ENCODE measurements at places on chromosomes 2 and 18.

GRCh38 chr2:100281521-100282438 lies 40.5 kb downstream of the LONRF2 start:
- no peak for DNase-seq

DNA sequence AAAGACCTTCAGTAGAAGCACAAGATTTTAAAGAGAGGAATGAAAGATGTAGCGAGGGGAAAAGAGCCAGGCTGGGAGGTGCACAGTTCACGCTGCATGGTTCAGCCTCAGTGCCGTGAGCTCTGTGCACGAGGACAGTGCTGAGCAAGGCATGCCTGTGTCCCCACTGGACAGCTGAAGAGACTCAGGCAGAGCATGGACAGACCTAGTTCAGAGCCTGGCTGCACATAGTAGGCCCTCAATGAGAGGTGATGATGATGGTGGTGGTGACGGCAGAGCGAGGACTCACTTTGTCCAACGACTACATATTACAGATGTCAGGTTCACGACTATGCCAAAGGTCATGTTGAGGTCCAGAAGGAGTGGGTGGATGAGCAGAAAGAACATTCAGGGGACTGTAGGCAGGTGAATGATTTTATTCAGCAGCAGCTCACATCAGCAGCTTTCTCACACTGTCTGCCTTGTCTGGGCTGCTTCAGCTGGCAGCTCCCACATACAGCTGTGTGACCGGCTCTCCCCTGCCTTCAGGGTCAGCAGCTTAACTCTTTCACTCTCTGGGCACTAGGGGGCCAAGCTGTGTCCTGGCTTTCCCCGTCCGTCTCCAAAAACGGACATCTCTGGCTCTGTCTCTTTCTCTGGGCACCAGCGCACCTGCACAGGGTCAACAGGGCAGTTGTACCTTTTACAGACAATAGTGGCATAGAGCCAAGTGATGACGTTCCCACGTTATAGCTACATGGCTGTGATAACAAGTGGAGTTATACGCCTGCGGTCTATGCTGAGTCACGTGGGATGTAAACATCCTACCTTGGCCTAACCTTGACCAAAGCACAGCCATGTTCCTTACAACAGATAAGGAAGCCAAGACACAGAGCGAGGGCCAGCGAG lies 128.8 kb upstream of the MSH6 start:
- no peak for DNase-seq

DNA sequence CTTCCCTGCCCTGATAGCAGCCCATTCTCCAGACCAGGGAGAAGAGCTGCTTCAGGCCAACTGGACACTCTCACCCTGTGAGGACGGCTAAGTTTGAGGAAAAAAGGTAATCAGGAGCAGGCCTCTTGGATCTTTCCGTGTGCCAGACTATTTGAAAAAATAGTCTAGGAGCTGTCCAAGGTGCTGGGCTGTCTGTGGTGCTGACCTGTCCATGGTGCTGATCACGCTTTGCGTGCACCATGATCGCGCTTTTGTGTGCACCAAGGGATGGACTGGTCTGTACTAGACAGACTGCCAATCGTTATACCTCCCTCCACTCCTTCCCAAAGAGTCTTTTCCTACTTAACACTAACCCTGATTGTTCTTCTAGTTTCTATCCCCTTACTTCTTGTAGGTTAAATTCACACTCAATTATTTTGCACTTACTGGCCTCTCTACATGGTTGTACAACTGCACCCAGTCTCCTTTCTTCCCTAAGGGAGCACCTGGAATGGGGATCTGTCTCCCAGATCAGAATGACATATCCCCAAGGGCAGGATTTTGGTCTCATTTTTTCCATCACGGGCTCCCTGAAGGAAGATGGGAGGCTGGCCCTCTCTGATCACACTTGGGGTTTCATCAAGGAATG lies 295.4 kb downstream of the CELF4 start:
- peak; percentile 23 for DNase-seq

GRCh38 chr2:234318361-234318760 lies 178.5 kb downstream of the ARL4C start:
- no peak for DNase-seq

- DNase-seq: peak; percentile 9
Measured at GRCh38 chr2:78870343-78870967, 155.0 kb upstream of the REG3G start.

- DNase-seq: no peak
Measured at GRCh38 chr2:46796031-46796430, 119.6 kb downstream of the MCFD2 start.

GRCh38 chr2:137190411-137191195 lies 425.3 kb downstream of the THSD7B start:
- DNase-seq: no peak

DNA sequence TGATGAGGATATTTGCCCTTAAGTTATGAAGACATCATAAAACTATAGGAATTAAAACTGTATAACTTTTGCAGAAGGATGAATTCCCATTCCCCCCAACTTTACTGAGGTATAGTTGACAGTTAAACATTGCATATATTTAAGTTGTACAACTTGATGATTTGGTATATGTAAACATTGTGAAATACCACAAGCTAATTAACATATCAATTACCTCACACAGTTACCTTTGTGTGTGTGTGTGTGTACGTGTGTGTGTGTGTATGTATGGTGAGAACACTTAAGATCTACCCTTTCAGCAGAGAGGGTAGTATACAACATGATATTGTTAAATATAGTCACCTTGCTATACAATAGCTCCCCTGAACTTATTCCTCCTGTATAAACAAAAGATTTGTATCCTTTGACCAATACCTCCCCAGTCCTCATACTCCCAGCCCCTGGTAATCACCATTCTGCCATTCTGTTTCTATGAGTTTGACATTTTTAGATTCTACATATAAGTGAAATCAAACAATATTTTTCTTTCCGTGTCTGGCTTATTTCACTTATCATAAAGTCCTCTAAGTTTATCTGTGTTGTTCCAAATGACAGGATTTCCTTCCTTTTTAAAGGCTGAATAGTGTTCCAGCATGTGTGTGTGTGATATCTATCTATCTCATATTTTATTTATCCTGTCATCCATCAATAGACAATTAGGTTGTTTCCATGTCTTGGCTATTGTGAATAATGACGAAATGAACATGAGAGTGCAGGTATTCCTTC lies 48.2 kb upstream of the FAM136A start:
- DNase-seq: no peak

- no peak for DNase-seq
Measured at GRCh38 chr2:38416296-38417036, 39.4 kb upstream of the ATL2 start.

DNA sequence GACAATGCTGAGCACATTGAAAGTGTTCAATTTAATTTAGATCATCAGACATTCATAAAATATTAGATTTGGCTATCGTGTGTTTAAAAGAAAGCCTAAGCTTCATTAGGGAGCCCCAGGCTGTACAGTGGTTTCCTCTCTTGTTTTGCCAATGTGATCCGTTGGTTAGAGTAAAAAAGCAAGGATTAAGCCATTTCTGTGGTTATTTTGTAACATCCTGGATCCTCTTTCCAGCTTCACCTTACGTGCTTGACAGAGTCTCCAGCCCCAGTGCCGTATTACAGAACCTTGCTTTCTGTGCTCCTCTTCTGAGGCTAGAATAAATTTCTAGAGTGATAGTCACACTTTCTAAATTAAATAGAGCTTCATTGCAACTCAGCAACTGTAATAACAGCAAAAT lies 289.3 kb upstream of the LINC00305 start:
- DNase-seq: no peak

DNA sequence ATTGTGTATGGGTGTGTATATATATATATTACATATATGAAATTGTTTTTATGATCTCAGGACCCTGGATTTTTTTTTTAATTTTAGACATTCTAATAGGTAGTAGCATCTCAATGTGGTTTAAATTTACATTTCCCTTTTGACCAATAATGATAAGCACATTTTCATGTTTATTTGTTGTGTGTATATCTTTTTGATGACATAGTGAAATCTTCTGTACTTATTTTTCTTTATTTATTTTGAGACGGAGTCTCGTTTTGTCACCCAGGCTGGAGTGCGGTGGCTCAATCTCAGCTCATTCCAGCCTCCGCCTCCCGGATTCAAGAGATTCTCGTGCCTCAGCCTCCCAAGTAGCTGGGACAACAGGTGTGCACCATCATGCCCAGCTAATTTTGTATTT lies 35.1 kb upstream of the CYBRD1 start:
- no peak for DNase-seq

DNA sequence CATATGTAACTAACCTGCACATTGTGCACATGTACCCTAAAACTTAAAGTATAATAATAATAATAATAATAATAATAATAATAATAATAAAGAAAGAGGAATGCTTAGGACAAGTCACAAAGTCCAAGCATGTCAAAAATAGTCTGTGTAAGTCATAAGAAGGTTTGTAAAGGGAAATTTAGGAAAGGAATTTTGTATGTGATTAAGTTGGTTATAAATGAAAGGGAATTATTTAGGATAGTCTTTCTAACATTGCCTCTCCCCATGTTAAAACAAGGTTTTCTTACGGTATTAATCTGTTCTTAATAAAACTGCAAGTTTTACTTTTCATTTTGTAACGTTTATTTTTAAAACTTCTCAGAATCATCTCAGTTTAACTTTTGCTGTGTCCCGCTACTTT lies 62.8 kb downstream of the SESTD1 start:
- no peak for DNase-seq

GRCh38 chr2:160225722-160226121 lies 25.6 kb upstream of the ITGB6 start:
- DNase-seq: no peak

DNA sequence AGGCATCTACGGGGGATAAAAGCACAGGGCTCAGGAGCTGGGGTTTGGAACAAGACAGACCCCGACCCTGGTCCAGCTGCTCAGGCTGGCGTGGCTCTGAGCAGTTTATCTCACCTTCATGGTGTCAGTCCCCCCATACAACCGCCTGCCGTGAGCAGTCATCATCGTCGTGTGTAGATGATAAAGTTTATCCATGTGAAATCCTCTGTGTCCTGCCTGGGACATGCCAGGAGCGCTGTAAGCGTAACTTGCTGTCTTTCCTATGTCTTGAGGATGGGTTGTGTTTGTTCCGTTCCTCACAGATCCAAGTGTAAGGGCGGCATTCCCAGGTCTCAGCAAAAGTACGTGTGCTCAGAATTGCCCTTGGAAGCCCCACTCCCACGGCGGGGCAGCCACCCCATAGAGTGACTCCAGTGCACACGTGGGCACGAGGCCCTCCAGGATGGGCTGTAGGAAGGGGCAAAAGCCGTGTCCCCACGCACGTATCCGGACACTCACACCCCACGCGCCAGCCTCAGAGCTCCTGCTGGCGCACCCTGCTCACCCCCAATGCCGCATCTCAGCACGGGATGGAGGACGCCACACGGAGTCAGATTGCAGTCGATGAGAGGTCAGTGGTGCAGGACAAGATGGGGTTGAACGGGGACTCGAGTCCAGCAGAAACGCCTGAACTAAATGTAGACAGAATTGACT lies 50.9 kb downstream of the ADI1 start:
- DNase-seq: no peak

GRCh38 chr18:24031318-24031717 lies 16.8 kb downstream of the TTC39C start:
- DNase-seq: no peak

DNA sequence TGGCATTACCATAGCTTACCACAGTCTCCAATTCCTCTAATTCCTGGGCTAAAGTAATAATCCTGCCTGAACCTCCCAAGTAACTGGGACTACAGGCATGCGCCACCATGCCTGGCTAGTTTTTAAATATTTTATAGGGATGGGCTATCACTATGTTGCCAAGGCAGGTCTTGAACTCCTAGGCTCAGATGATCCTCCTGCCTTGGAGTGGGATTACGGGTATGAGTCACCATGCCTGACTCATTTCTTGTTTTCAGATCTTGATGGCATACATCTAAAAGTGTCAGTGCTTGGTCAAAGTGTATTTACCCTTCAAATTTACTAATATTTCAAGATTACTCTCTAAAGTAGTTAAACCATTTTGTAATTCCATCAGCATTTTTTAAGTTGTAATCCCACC lies 9.4 kb upstream of the SOCS6 start:
- DNase-seq: no peak

DNA sequence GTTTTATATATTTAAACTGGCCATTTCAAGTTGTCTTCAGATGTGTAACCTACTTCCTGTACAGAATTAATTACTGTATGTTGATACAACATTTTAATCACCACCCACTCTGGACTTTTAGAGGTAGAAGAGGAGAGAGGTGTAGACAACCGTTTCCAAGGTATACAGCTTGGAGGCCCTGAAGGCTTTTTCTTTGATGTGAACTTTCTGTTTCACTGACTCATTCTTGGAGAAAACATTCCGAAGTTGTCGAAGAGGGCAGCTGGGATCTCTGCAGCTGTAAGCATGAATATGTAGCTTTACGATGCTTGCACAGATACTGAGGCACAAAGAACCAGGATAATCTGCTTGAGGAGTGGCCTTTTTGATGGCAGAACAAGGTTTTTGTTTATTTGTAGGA lies 137.0 kb downstream of the NCKAP5 start:
- DNase-seq: no peak

- peak; percentile 83 for DNase-seq
Measured at GRCh38 chr2:10042301-10043161, 819 bp upstream of the KLF11 start.

- DNase-seq: no peak
Measured at GRCh38 chr18:7817575-7818230, 250.6 kb downstream of the PTPRM start.

DNA sequence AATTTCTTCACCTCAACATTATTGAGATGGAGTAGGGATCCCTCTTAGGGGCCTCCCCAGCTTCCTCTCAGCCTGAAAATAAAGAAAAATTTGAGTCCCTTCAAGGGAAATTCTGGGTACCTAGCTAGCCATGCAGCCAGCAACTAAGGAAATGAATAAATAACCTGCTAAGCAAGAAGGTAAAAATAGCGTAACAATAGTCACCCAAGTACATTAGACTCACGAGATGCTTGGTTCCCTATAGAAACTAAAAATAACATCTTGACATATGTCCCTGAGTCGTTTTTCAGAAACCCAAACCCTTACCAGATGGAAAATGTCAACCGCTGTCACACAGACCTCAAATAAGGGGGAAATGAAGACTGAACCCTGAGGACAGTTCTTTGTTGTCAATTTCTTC lies 51.9 kb downstream of the CACNB4 start:
- DNase-seq: no peak

DNA sequence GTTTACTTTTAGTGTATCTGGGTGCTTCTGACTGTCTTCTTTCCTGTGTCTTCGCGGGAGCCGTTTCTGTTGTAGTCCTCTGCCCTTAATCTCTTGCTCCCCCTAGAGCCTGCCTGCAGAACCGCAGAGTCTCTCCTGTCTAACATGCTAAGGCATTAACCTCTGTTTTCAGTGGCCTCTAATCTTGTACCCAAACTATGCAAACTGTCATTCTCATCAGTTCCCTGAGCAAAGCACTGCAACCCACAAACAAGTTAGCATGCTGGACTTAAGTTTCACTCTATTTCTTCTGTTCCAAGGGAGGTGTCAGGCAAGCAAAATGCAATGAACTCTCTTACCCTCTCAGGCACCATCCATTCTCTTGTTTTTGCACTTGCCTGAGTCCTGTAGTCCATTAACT lies 138.4 kb downstream of the OTX1 start:
- peak; percentile 8 for DNase-seq

DNA sequence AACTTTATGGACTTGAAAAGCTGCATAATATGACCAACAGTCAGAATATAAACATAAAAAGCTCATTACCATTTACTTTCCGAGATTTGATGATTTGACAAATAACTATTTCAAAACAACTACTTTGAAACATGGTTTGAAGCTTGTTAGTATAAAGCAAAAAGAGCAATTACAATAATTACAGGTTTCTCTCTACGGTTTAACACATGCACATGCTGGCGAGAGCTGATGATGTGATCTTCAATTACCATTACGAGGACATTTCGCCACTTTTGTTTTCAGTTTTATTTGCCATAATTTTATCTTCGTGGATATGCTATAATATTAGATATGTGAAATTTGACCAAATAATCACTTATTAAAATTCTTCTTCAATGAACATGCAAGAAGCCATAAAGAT lies 270.1 kb downstream of the TCF4 start:
- no peak for DNase-seq
